Chondrocyte (in vitro differentiated cells): ENCODE measurements at places on chromosomes 3 and 15. TPM values are rescaled to one million over a fixed set of nuclear protein-coding genes. Genes with fewer than 3 reads are reported as not detected.

The KCNMB3 gene
- 2.0 to 3.6 TPM (median 2.4 TPM) in 3 replicates for total RNA-seq

The GOLGA6L4 gene
- total RNA-seq, result 3.4 to 6.8 TPM (median 6.2 TPM) in 3 replicates

The STARD5 gene
- 2.6 to 5.3 TPM (median 5.0 TPM) in 3 replicates for total RNA-seq

The TERB2 gene
- total RNA-seq, result not detected in 3 replicates

The SAMMSON gene
- 0.39 TPM in 1 of 3 replicates, not detected in the others for total RNA-seq
